ENCODE measurements at places on chromosomes 11 and 22. TPM values are rescaled to one million over a fixed set of nuclear protein-coding genes. Genes with fewer than 3 reads are reported as not detected.

Gene CRYBB1
- total RNA-seq, result not detected

GRCh38 chr11:134878785-134879184, 466.7 kb upstream of the B3GAT1 start:
- peak; percentile 13 for DNase-seq

- no peak for DNase-seq
These were observed 566.9 kb upstream of the ANO5 start for GRCh38 chr11:21625982-21626381.

DNA sequence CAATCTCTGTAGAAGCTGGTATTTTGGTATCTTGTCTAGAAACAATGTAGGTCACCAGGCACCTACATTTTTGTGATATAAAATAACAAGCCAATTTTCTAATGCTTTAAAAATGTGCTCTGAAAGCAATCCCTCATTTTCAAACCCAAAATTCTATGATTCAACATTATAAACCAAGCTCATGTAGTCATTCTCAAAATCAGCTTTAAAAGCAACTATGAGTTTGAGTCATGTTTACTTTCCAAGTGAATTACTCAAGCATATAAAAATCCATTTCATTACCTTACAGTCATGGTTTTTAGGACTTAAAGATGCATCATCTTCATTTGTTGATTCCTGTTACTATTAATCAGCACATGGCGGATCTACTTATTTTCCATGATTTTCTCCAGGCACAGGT, 216.4 kb downstream of the GRM5 start:
- no peak for DNase-seq

DNA sequence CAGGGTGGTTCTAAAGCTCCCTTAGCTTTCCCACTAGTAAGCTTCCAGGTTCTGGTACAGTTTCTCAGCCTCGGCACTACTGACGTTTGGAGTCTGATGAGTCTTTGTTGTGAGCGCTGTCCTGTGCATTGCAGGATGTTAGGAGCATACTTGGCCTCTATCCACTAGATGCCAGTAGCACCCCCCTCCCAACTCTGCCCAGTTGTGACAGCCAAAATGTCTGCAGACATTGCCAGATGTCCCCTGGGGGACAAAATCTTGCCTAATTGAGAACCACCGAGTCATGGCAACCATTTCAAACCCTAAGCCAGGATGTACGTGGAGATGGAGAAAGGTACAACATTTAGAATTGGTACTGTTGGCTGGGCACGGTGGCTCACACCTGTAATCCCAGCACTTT, 68.7 kb downstream of the PTPRJ start:
- DNase-seq, result no peak

GRCh38 chr22:44107340-44107739, 73.4 kb upstream of the PARVG start:
- DNase-seq, result no peak

DNA sequence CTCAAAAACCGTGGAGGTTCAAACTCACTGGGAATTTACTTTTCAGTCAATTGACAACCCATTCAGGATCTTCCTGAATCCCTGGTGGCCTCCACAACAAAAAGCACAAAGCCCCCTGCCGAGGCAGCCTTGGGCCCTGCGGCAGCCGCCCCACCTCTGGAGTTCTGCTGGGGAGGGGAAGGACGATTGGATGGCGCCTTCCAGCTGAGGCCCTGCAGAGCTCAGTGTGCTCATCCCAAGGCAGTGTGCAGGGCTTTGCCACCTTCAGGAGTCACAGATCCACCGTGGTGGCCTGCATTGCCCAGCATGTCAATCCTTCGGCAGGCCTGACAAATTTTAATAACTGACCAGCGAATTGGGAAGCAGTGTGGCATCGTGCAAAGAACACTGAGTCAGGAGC, 7.4 kb downstream of the ZFTA start:
- no peak for DNase-seq
